ENCODE measurements at places on chromosomes 4 and X.

- DNase-seq: no peak
These were observed 67.7 kb downstream of the TSC22D3 start for GRCh38 chrX:107707866-107708265.

DNA sequence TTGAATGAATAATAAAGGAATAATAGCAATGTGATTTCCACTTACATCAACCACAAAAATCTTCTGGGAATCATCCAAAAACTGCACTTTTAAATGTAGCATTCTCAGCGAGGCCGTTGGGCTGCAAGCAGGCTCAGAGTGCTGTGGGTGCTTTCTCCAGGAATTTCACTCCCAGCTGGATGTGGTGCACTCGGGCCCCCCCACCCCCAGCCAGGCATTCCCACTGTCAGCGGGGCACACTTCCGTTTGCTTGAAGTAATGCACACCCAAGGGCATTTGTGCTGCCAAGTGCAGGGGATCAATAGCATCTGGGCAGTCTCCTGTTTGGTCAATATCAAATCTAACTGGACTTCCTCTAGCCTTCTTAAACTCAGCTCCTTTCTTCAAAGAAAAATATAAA lies at the start of gene FRMD7:
FRMD7 (minus strand) TSS at position 278 of the 400 bp plus-strand sequence; CDS start at position 102, 176 bp downstream.
- DNase-seq: no peak

- DNase-seq: no peak
These were observed 106.2 kb downstream of the ALPK1 start for GRCh38 chr4:112403101-112403945.

- no peak for DNase-seq
These were observed 80.9 kb downstream of the KDM6A start for GRCh38 chrX:44953734-44954502.

DNA sequence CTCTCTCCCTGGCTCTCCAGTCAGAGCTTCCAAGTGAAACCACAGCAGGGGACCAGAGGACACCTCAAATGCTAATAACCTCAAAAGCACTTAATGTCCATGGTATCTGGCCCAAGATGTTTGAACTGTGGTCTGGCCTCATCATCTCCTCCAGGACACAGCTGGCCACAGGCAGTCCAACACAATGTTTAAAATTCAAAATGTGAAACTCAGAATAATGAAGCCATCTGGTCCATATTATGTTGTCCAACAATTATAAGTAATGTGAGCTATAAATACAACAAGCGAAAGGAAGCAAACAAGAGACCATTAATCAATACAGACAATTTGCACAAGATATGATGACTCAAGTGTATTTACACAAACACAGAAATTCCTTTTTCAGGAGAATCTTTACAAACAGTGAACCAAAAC lies 90.7 kb upstream of the S100G start:
- no peak for DNase-seq

- DNase-seq: no peak
These were observed 443.0 kb downstream of the PCDH10 start for GRCh38 chr4:133592106-133592505.

- DNase-seq: no peak
These were observed 3.0 kb downstream of the NFKB1 start for GRCh38 chr4:102503831-102504786.

GRCh38 chr4:8281519-8282133 lies 12.1 kb downstream of the HTRA3 start:
- no peak for DNase-seq

- no peak for DNase-seq
These were observed 194.4 kb downstream of the FAM133A start for GRCh38 chrX:93868289-93868965.

GRCh38 chr4:99290848-99291786 lies at the start of gene ADH1A:
Gene ADH1A, minus strand, starts transcription at chr4:99290985. Its CDS starts 71 bp downstream, at chr4:99290914.
- no peak for DNase-seq

DNA sequence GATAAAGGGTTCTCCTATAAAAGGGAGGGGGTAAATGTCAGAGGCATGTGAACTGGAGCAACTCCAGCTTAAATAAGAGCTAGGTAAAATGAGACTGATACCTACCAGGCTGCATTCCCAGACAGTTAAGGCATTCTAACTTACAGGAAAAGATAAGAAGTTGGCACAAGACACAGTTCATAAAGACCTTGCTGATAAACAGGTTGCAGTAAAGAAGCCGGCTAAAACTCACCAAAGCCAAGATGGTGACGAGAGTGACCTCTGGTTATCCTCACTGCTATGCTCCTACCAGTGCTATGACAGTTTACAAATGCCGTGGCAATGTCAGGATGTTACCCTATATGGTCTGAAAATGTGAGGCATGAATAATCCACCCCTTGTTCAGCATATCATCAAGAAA lies 13.1 kb upstream of the SULT1B1 start:
- DNase-seq: no peak

DNA sequence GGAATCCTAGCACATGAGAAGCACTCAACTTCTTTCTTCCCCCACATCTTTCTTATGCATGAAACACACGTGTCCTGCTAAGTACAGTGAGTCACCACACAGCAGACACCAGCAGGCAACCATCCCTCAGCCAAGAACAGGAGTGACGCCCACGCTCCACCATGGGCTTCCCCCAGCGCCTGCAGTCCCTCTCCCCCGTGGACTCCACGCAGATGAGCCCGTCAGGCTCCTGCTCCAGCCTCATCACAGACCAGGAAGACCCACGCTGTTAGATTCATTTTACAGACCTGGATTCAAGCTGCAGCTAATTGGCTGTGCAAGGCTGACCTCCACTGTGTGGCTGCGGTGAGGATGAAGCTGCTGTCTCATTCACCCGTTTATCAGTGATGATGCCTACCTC lies 16.7 kb downstream of the HMX1 start:
- no peak for DNase-seq

- no peak for DNase-seq
These were observed 41.3 kb upstream of the CRMP1 start for GRCh38 chr4:5933996-5934831.

DNA sequence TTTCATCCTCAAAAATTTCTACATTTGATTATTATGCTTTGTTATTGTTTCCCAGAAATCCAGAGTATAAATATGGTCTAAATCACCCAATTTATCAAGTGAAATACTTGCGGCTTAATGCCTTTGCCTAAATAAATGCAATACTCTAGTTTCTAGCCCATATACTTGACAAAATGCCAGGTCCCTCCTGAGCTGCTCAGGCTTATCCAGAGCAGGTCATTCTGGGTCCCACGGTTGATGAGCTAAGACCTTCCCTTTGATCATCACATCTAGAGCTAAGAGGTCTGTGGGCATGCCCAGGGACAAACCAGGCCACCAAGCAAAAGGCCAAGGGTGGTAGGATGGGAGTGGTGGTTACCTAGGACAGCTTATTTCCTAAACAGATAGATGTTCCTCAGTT lies 180.1 kb downstream of the SMIM20 start:
- DNase-seq: no peak

- no peak for DNase-seq
These were observed 114.5 kb downstream of the IRF2 start for GRCh38 chr4:184359888-184360287.

DNA sequence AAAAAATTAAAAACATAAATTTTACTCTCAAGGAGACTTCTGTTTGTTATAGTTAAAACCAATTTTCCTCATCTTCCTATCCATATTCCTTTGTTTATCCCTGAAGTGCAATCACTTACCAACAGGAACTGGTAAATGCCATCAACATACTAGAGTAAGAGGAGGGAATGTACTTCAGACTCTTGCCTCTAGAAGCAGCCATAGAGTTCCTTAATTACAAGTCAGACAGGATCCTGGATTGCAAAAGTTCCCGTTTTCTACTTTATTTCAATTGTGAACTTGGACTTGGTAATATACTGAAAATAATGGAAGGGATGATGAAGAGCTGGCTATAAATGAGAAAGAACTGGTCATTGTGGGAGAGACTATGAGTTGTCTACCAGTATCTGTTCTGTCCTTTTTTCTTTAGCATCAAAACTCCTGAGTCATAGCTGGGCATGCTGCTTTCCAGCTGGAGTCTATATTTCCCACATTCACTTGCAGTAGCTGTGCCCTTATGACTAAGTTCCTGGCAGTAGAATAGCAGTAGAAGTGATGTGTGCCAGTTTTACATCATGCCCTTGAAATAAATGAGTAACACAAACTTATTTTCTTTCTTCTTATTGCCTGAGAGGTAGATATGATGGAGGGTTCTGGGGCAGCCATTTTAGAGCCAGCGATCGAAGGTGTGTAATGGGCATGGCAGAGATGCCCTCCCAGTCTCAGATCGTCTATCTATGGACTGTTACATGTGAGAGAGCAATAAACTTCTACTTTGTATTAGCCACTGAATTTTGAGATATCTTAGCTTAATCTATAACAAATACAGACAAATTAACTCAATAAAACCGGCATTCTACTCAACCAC lies 26.8 kb upstream of the SPARCL1 start:
- DNase-seq: no peak

DNA sequence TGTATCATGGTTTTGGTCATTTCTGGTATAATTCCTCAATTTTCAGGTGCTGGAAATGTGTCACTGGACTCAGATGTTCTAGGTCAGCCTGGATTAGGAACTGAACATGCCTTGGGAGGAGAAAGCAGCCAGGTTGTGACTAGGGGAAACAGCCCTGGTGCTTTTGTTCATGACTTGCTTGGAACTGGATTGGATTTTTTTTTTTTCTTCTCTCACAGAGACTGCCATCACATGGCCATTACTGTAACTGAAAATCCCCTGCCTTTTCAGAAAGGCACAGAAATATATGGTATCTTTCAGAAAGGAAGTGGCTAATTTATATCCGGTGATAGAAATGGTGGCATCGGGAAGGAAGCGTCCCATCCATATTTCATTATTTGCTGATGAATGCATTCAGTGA lies 34.6 kb downstream of the SEPTIN11 start:
- DNase-seq: peak; percentile 7

DNA sequence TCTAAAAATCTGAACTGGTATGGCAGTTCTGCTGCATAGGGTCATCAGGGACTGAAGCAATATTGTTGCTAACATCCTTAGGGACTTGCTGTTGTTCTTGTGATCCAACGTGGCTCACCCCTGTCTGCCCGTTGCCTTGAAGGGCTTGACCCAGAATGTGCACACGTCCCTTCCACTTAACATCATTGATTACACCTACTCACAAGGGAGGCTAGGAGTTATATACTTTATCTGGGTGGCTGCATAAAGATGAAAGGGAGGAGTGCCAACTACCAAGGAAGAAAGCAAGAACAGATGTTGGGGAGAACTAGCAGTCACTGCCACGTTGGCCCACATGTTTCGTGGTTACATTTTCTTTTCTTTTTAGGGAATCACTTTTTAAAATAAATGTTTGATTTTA lies 34.0 kb downstream of the SLC9A6 start:
- no peak for DNase-seq

GRCh38 chr4:163556177-163556576 lies 61.7 kb downstream of the TMA16 start:
- DNase-seq: no peak

DNA sequence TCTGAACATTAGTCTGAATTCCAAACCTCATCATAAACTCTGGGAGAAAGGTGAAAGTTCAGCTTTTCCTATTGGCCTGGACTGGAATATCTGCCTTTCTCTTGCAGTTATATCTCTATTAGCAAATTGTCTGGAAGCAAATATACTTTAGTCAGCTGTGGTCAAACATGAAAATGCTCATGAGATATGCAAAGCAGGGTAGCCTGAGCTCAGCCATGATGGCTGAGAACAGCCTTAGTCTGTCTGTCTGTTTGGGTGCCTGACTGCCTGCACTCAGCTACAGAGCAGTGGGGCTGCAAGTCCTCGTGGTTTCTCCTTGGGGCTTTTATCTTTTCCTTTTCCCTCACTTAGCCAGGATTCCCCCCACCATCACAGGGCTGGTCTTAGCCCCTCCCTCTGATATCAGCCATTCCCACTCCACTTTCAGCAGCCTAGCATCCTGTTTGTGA lies 19.5 kb upstream of the PGRMC2 start:
- no peak for DNase-seq

DNA sequence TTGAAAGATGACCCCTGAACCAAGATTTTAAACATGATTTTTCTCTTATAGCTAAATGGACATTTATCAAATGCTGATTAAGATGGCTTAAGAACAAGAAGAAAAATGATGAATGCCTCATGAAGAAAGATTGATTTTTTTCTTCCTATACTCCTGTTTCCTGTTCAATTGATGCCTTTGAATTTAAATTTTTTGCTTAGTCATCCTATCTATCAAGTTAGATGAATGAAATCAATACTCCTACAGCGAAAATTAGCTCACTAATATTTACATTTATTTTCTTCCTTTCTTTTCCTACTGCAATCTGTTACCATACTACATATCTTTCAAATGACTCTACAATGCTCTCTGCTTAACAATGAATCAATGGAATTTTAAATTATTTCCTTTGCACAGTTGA lies 773.6 kb upstream of the DIAPH2 start:
- no peak for DNase-seq

DNA sequence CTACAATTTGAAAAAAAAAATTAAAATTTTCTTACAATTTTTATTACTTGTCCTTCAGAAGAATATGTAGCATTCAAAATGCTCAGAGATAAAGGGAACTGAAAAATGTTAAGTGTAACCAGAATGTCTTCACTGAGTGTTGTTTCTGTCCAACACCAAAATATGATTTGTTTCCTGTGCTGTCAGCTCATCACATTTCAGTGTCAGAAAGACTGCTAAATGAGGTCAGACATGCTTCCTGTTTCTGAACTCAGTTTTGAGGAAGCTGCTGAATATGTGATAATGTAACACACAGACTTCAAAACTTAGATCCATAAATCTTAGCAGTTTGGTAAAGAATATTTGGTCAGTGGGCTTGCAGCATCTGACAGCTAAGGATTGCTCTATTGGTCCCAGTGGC lies 1849.7 kb downstream of the PCDH7 start:
- DNase-seq: no peak

Measured in germinal center (tissue), 1 donor.